K562 (cell line): ENCODE measurements at places on chromosomes 2 and 18.

- no peak for DNase-seq
Measured at GRCh38 chr2:74922592-74923227, 35.7 kb upstream of the POLE4 start.

DNA sequence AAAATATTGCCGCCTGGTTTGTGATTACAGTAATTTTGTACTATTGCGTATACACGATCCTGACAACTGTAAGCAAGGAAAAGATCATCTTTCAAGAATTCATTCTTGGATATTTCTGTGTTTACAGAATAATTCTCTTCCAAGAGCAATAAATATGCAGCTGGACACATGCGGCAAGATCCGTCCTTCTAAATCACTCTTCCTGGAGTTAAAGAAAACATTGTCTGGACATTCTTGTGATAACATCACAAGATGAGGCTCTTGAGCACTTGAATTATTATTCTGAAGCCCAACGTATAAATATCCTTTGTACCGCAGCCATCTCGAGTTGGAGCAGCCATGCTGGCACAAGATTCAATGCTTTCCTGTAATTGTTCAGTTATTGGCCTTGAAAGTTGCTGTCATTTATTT lies 9.9 kb downstream of the FHL2 start:
- DNase-seq, result no peak

- DNase-seq, result no peak
Measured at GRCh38 chr18:51611326-51611725, 413.8 kb upstream of the MEX3C start.

- no peak for DNase-seq
Measured at GRCh38 chr2:98126061-98126460, 39.1 kb downstream of the VWA3B start.

DNA sequence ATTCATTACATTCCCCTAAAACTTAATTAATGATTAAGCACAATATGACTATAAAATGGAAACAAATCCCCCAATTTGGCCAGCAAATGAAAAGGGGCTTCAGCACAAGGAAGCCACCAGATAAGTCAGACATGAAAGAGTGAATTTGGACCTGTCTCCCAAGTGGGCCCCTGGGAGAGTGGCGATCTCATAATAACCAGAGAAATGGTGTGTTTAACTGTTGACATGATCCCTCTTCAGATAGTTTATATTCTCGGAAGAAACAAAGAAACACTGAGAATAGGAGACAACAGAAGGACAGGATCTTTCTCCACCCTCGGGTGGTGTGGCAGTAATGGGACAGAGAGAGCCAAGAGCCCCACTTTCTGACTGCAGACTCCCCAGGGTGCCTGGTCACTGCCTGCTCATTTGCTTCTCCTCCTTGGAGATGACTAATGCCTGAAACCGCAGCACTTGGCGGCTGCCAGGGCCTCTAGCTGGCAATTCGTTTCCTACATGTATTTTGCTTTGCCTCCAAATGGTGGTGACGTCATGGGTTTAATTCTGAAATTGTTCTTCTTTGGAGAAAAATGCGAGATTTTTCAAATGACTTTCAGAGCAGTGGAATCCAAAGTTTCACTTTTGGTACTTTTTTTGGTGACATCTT lies 46.4 kb upstream of the SPP2 start:
- no peak for DNase-seq

GRCh38 chr2:110215091-110215490 lies 2.7 kb upstream of the MTLN start:
- DNase-seq, result no peak

GRCh38 chr18:58080451-58080850 lies 36.4 kb downstream of the NEDD4L start:
- DNase-seq, result no peak

DNA sequence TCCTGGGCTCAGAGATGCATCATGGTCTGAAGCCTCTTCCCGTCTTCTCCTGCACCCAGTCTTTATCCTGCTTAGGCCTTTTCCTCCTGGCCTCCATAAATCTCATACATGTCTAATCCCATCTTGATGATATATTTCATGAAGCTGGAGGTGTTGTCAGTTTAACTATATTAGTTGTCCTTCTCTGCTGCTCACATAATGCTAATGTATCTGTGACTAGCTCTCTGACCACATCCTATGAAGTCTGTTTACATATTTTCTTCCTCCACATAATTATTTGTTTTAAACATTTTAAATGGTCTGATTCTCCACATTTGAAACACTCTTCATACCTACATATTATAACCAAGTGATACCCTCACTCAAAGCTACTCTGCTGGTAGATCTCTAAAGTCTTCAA lies 315.2 kb upstream of the RND3 start:
- DNase-seq, result no peak

- DNase-seq, result no peak
Measured at GRCh38 chr18:14093307-14093915, 38.8 kb downstream of the ZNF519 start.

- no peak for DNase-seq
Measured at GRCh38 chr2:218295029-218295428, 2.7 kb upstream of the TMBIM1 start.

- DNase-seq, result peak; percentile 85
Measured at GRCh38 chr2:152335016-152335725, at the start of gene FMNL2. Gene FMNL2, plus strand, starts transcription at chr2:152335174.
